Stimulated activated CD8-positive, alpha-beta memory T cell treated with anti-CD3 and anti-CD28 coated beads, Interleukin-4, amount 100 ng/mL, for 4 hours (primary cell): ENCODE measurements at places on chromosomes 7 and 10.

- no peak for DNase-seq
These were observed 184.2 kb downstream of the KMT2E start for GRCh38 chr7:105198223-105198622.

DNA sequence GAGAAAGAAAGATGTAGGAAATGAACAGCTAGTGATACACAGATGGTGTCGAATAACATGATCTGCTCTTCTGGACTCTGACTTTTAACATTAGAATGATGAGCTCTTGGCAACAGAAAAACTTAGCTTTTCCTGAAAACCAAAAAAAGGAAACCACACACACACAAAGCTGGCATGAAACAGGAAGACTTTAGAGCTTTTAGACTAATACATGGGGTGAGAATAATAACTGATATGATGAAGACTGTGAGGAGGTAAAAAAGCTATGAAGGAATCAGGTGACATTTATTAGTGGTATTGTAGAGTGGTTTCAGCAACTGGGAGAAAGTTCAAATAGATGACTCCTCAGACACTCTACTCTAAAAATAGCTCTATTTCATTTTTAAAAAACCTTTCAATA lies 491.9 kb downstream of the PARD3 start:
- no peak for DNase-seq

DNA sequence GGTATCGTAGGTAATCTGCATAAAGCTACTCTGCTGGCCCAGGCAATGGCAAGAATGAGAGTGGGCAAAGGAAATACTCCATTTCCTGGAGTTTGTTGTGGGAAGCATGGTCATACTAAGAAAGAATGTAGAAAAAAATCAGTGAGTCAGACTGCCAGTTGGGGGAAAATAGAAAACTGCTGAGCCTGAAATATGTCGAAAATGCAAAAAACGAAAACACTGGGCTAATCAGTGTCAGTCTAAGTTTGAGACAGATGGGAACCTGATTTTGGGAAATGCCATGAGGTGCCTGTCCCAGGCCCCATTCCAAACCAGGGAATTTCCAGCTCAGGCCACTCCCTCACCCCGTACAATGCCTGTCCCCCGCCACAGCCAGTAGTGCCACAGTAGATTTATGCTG lies 150.0 kb downstream of the ZNF33B start:
- no peak for DNase-seq

DNA sequence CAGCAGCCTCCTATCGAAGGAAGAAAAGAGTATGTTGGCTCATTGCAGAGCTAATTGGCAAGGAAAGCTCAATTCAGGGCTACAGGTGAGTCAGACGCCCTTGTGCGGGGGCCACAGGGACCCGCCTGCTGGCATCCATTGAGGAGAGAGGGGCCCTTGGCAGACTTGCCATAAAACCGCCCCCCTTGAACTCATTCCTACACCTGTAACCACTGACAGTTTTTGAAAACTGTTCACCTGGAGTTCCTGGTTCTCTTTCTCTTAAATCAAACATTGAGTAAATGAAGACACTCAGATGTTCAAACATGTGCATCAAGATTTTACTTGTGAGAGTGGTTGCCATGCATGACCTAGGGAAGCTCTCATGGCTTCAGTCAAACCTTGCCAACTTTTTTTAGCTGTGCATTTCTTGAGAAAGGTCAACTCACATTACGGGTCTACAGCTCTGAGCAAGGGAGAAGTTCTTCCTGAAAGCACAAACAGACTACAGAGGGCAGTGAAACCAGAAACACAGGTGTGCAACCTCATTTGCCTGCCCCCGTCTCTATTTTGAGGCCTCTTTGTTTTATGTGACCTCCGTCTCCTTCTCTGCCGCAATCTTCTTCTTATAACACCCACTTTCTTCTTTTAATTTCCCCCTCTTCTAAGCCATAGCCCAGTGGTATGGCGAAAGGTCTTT lies 87.8 kb downstream of the TBXAS1 start:
- peak; percentile 7 for DNase-seq

DNA sequence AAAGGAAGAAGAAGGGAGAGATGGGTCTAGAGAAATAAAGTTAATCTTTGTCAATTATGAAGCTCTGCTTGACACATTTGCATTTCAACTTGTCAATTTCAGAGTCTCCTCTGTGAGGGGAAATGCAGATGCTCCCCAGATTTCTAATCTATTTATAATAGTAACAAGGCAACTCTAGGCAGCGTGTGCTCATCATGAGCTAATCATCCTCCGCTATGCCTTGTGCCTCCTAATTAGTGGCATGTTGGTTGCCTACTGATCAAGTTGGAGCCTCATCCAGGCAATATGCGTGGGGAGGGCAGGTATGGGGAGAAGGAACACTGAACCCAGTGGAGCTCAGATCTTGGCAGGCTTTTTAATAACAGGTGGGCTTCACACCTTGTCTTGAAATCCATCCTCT lies 628.6 kb downstream of the SORCS3 start:
- no peak for DNase-seq
